ENCODE measurements at places on chromosomes 11 and 22.
A peak's percentile ranks its signal among the peaks of the same experiment; 100 is the strongest.

DNA sequence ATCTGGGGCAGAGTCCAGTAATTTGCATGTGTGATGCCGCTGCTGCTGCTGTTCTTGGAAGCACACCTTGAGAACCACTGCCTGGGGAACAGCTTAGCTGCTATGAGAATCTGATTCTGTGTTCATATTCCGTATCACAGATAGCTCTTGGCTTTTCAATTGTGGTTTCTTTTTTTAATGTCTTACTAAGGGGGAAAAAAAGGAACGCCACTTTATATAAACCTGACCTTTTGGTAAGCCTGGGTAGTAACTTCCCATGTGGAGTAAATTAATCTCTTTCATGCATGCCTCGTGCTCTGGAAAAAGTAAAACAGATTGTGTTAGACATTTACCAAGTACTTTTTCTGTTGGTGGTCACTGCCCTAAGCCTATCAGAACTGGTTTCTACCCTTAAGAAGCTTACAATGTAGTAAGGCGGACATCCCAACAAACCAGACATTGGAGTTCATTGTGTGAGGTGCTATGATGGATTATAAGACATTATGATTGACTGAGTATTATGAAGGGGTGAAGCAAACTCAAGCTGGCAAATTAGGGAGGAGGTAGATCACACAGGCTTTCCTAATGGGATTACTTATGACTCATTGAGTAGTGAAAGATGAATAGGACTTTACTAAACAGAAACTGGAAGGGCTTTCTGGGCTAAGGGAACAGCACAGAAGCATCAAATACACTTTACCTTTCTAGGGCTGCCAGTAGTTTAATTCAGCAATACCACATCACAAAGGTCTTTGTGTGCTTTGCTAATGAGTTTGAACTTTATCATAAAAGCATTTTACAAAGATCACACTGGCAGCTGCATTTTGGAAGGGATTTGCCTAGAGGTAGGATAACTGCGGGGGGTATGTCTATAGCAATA lies 64.7 kb downstream of the MAML2 start:
- DNase-seq = no peak

DNA sequence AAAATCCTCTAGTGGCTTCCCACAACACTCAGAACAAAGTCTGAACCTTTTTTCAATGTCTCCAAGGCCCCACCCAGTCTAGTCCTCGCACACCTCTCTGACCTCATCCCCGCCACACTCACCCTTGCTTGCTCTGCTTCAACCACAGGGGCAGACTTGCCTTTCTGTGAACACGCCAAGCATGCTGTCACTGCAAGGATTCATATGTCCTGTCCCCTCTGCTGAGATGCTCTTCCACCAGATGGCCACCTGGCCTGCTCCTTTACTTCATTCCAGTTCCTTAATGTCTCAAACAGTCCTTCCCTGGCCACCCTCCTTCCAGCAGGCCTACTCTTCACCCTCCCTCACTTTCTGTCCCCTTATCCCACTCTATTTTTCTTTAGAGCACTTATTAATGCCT lies 60.6 kb upstream of the ARHGAP20 start:
- no peak for DNase-seq

- DNase-seq = no peak
These were observed 256.0 kb downstream of the ETS1 start for GRCh38 chr11:128331317-128331716.

DNA sequence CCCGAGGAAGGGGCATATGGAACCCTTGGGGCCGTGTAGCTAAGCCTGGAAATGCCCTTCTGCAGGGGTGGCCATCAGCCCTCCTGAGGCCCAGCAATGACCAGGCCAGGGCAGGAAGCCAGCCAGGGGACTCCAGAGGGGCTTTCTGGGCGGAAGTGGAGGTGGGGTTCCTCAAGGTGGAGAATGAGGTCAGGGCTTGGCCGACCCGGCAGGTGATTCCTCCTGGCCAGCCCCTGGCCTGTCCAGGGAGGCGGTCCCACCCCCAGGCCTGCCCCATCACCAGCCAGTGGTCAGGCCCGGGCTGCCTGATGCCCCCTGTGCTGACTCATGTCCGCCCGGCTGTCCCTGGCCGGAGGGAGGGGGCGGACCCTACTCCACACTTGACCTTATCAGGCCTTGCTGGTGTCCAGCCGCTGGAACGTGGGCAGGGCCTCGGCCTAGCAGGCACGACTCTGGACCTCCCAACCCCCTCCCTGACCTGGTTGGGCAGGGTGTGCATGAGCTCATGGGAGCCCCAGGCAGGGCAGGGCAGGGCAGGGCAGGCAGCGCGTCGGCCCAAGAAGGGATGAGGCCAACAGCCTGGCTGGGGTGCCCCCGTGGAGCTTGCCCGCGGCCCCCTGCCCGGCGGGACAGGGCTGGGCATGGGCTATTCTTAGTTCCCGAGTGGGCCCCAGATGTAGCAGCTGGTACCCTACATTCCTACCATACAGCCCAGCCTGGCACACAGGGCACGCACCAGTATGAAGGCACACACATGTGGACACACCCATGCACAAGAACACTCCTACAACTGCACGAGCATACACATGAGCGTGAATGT lies 35.9 kb downstream of the RPL3 start:
- no peak for DNase-seq

GRCh38 chr11:11211888-11212287 lies 141.2 kb downstream of the CSNK2A3 start:
- no peak for DNase-seq

GRCh38 chr22:25540908-25541660 lies 23.4 kb upstream of the GRK3 start:
- DNase-seq = no peak

DNA sequence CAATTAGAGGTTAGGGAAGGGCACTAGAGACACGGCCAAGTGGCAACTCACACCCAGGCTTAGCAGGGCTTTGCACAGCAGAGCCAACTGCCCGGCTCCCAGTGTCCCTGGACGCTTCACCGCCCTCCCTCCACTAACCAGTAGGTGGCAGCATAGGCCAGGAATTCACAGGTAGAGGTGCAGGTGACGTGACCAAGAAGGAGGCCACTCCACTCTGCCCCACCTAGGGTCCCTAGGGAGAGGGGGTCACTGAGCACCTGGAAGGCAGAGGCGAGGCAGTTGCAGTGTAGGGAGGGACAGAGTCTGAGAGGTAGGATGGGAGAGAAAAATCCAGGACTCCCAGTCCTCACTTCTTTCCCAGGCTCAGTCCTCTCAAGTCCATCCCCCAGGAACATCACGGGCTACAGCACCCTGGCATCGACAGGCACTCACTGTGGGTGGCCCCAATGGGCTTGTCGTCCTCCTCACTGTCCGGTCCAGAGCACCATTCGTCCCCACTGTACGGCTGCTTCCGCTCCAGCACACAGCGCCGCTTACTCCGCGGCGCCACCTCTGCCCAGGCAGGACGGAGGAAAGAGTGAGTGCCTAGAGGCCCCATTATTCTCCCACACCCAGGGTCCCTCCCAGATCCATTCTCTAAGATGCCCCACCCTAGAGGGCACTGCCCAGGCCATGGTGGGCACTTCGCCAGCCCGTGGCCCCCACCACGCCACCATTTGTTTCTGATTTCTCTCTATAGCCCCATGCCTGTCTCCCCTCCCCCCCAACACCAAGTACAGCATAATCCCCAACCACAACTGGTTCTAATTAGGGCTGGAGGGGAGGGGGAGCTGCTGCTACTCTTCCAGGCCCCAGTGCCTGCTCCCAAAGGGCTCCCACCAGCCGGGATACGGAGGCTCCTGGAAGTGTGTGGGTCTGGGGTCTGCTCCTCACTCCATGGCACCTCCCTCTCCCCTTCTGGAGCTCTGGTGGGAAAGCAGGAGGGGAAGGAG lies 18.4 kb downstream of the BCL9L start:
- peak; percentile 91 for DNase-seq

- no peak for DNase-seq
These were observed 50.7 kb downstream of the BMAL1 start for GRCh38 chr11:13328286-13328685.

GRCh38 chr11:12502046-12502445 lies 124.7 kb downstream of the PARVA start:
- DNase-seq = no peak

GRCh38 chr11:56314844-56315243 lies at the start of gene OR8K3:
OR8K3 (plus strand) TSS chr11:56315144; CDS start chr11:56318307, 3,163 bp downstream.
- no peak for DNase-seq

GRCh38 chr22:28547132-28547842 lies 132.4 kb downstream of the TTC28 start:
- DNase-seq = no peak

DNA sequence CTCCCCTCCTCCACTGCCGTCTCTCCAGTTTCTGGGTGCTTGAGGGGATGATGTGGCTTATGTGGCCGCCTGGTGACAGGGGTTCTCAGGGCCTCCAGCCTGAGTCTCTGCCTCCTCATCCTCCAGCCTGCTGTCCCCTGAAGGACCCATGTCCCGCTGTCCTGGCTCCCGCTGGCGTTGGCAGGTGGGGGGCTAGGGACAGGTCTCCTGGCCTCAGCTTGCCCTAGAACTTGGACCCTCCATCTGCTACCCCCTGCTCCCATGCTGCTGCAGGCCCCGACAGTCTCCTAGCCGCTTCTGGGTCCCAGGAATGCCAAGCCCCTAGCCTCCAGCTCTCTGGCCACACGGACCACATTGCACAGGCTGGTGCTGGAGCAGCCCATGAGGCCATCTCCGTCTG lies 13.9 kb upstream of the CELSR1 start:
- DNase-seq = no peak

DNA sequence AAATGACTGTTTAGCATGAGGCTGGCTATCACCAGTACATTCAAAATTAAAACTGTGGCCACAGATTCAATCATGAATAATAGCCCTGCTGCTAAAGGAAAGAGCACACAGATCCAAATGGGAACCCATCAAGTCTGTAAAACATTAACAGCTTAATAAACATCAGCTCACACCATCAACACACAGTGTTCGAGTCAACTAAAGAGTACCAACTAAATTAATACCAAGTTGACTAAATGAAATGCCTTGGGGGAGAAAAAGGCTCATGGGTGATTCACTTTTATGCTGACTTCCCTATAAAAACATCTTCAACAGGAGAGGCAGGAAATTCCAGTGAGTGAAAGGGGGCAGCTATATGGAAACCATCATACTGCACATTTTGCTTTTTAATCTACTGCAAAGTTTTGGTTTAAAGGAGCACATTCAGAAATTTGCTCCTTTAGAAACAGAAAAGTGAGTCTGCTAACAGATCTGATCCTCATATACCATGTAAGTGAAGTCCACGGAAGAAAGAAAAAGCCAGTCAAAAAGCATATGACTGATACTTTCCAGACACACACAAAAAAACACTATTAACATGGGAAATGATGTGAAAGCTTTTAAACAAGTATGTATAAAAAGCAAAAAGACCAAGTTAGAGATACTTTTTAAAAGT lies 16.3 kb downstream of the LGR4 start:
- DNase-seq = no peak

GRCh38 chr11:3712274-3712673 lies 41.1 kb upstream of the CHRNA10 start:
- no peak for DNase-seq

- DNase-seq = no peak
These were observed 87.7 kb downstream of the GRAMD1B start for GRCh38 chr11:123517559-123518364.

DNA sequence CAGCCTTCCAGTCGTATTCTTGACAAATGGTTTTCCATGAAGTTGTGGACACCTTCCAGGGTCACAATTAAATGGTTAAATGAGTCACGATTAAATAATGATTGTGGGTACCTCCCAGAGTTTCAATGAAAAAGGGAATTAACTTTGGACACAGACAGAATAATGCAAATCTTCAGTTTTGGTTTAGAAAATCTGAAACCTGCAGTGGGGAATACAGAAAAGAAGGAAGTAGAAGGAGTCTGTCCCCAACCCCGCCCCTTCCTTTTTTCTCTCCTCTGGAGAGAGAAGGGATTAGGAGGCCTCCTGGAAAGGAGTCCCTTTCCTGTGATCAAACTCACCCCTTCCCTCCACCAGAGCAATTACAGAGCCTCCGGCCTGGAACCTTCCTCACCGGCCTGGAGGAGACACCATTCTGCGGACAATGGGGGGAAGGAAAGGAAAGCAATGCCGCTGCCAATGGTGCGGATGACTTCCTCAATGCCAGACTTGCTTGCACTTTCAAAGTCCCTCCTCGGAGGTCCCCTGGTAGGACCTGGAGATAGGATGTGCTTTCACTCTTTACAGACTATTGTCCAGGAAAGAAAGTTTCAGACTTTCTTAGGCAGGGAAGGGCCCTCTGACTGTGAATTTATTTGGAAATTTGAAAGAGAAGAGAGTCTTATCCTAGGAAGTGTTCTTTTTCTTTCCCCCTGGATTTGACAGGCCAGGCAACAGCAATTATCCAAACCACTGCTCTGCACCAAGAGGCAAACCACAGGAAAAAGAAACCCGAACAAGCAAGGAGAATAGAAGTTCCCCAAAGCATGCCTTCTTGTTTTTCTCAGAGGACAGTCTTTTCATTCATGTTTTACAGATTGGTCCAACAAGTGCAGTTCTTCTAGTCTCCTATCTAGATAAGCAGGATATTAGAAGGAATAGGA lies 86.8 kb downstream of the PTPRJ start:
- no peak for DNase-seq

GRCh38 chr22:23713696-23714595 lies 23.1 kb downstream of the RGL4 start:
- no peak for DNase-seq

DNA sequence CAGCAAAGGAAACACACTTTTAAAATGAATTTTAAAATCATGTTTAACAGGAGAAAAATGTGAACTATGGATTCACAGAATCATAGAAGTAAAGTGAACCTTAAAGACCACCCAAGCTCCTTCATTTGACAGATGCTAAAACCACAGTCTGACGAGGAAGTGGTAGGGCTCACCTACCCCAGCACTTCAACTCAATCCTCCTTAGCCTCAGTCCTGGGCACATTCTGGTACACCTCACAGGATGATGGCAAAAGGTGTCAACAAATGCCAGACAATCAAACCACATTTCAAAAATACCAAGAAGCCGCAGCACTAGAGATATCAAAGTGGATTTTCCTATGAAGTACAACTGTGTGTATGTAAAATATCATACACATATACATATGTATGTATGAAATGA lies 43.1 kb downstream of the PITPNB start:
- DNase-seq = no peak

DNA sequence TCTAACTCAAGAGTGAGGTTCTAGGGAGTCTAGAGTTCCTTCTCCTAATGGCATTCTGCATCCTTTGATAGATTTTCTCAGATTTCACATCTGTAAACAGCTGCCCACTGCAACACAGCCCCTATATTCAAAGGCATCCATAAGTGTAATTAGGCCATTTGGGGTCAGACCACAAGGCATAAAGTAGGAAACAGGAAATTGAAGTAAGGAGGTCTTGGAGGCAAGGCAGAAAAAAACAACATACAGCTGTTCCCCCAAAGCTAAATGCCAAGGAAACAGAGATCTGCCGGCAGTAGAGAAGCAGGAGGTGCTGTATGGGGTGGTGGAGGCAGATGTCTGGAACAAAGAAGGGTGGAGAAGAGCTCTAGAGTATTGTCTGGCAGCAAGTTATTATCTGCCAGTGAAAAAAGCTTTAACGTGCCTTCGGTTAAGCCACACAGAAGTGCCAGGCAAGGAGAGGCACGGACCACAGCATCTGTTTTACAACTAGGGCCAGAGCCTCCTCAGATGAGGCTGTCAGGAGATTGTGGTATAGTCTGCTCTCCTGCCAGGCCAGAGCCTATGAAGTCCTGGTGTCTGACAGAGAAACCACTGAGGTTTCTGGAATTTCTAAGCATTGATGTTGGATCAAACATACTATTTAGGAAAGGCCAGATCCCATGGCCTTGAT lies 100.2 kb upstream of the CHRM4 start:
- no peak for DNase-seq

- no peak for DNase-seq
These were observed 13.1 kb upstream of the CENATAC start for GRCh38 chr11:118984825-118985224.

- peak; percentile 92 for DNase-seq
These were observed at the start of gene NCAM1 for GRCh38 chr11:112961146-112961668. NCAM1 (plus strand) TSS chr11:112961420.

- no peak for DNase-seq
These were observed 10.6 kb downstream of the LRRC55 start for GRCh38 chr11:57192316-57192715.
